Activated CD4-positive, alpha-beta memory T cell treated with anti-CD3 and anti-CD28 coated beads for 36 hours (primary cell): ENCODE measurements at places on chromosomes 7 and 10.

DNA sequence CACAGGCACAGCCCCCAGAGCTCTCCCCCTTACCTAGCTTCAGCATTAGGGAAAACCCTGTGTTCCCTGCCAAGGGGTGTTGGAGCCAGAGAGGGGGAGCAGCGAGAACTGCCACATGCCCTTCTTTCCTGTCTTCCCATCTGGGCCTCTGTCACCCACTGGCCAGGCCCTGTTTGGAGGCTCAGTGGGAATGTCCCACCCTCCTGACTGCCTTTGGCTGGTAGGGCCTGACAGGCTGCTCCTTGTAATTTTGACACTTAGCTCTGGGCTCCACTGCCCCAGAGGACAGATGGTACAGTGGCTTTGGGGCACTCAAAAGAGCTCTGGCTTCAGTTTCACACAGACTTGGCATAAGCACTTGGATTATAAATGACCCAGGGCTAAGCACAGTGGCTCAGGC is 50.6 kb downstream of the GRID2IP start:
- no peak overlapping the region for H3K4me3 ChIP-seq

DNA sequence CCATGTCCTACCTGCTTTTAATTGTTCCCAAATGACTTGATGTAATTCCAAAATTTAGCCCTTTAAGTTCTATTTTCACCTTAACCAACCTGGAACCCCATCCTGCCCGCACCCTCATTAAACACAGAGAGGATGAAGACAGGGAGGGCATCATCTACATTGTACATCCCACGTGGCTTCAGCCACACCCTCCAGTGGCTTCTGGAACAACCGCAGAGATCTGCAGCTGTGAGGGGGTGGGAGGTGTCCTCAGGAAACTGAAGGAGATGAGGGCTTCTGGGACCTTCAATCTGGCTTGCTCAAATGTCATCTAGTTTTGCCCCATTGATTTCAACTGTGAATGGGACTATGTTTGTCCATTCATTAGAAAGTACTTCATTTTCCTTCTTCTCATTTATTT is 39.0 kb downstream of the AKR1B1 start:
- H3K27me3 ChIP-seq: peaks cover 9% of the 10 kb centered on the region
- H3K4me1 ChIP-seq: no peaks in the 10 kb centered on the region
- no peak for DNase-seq
- H3K4me3 ChIP-seq: no peak overlapping the region
- no peak overlapping the region for H3K27ac ChIP-seq
- H3K36me3 ChIP-seq: no peaks in the 10 kb centered on the region

DNA sequence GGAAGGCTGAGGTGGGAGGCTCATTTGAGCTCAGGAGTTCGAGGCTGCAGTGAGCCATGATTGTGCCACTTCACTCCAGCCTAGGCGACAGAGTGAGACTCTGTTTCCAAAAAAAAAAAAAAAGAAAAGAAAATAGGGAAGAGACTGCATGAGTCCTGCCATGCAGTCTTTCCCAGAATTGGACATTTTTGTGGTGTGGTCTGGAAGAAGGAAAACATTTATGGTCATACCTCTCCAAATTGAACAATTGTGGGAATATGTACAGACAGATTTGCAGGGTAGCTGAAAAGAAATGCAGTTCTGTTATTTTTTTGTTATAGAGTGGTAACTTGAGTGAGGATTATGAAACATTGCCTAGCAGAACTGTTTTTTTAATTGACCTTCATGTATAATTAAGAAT is 198.1 kb downstream of the AUTS2 start:
- DNase-seq: no peak
- no peaks in the 10 kb centered on the region for H3K4me1 ChIP-seq
- no peak overlapping the region for H3K27ac ChIP-seq
- H3K36me3 ChIP-seq: no peaks in the 10 kb centered on the region
- H3K4me3 ChIP-seq: no peak overlapping the region

DNA sequence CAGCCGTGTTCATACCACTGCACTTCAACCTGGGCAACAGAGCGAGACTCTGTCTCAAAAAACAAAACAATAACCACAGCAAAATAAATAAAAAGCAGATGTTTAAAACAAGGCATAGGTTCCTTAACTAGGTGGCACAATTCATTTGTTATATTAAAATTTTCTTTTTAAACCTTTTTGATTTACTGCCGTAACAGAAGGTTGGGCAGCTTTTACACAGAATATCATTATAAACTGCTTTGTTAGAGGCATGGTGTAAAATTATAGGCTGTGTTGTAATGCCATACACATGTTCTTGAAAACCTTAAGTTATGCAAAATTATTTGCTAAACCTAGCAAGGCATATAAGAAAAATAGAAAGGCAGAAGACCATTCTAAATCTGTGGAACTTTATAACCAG is 84.4 kb downstream of the MKLN1 start:
- no peak overlapping the region for H3K27ac ChIP-seq
- H3K4me1 ChIP-seq: peaks cover 6% of the 10 kb centered on the region
- no peaks in the 10 kb centered on the region for H3K27me3 ChIP-seq

DNA sequence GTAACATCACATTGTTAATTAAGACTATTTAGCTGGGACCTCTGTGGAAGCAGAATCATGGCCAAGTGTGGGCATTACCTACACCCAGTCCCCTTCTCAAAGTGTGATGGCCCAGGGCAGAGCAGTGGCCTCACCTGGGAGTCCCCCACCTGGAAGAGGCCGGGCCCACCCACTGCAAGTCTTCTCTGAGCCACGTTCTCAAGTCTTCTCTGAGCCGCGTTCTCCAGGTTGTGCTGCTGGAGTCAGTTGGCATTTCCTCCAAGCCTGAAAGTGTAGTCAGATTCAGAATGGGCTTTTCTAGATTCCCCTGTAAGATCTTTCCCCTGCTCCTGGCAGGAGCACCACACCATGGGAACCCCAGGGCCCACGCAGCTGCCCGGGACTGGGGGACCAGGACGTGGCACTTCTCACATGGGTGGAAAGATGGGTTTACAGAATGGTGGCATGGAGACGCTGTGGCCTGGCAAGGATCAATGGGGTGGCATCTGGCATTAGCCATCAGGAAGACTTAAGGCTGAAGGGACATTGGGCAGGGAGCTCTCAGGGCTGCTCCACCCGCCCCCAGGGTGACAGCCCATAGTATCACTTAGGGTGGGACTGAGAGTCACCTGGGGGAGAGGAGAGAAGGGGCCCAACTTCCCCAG is 68.0 kb downstream of the MKI67 start:
- H3K27ac ChIP-seq: no peak overlapping the region
- no peaks in the 10 kb centered on the region for H3K27me3 ChIP-seq
- peaks cover 24% of the 10 kb centered on the region for H3K4me1 ChIP-seq
- H3K36me3 ChIP-seq: peaks cover 50% of the 10 kb centered on the region
- DNase-seq: no peak
- H3K4me3 ChIP-seq: no peak overlapping the region

DNA sequence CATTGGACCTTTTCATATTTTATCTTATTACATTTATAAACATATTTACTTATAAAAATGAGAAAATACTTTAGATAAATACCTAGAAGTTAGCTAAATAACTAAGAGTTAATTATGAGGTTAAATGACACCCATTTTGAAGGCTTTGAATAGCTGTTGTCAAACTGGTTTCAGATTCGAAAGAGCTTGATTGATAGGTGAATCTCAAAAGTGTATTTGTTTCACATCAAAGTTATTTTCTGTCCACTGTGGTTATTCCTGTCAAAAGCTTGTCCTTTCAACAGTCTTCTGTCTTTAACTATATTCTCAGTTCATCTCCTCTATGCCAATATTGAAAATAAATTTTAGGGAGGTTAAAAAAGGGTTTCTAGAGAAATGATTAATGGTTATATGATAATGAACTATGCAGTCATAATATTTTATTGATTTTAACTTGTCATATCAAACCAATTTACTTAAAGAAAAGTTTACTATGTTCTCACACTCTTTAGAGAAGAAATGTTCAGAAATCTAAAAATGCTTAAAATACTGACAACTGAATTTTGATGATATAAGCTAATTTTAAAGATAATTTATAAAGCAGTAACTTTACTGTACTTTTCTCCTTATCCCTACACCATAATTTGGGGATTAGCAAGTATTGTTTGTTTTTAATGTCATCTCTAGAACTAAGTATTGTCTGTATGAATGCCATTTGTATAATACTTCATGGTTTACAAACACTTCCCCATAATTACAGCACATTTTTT is 72.0 kb upstream of the FOXP2 start:
- DNase-seq: no peak
- H3K27ac ChIP-seq: no peak overlapping the region
- H3K4me1 ChIP-seq: no peaks in the 10 kb centered on the region
- H3K27me3 ChIP-seq: peaks cover 1% of the 10 kb centered on the region
- H3K4me3 ChIP-seq: no peak overlapping the region
